ENCODE measurements at places on chromosomes 5 and 9.

DNA sequence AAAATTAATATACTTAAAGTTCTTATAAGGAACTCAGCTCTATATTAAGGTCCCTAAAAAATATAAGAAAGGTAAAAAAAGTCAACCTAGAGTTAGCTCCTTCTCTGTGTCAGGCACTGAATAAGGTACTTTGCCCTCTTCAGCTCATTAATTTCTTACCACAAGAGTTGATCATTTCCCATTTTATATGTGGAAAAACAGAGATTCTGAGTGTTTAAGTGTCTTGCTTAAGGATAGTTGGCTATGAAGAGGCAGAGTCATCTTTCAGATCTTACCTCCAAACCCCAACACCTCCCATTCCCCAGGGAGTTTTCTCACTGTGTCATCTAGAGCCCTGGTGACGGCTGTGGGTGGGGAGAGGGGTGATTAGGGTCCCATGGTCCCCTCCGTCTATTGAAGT lies 40.6 kb downstream of the INSYN2B start:
- DNase-seq, result no peak

DNA sequence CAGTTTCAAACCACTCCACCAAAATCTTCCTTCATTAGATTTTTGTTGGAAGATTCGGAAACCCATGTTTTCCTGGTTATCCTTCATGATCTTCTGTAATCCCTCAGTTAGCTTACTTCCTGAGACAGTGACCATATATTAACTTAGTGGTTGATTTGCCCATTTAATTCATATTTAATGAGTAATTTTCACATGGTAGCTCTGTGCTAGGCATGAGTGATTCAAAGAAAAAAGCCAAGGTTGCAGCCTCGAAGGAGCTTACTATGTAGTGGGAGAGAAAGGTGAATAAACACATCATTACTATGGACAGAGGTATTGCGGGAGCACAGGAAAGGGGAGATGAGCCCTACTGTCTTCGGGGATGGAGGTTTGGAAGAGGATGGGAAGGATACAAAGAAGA lies 158.5 kb downstream of the TLE1 start:
- DNase-seq, result no peak

DNA sequence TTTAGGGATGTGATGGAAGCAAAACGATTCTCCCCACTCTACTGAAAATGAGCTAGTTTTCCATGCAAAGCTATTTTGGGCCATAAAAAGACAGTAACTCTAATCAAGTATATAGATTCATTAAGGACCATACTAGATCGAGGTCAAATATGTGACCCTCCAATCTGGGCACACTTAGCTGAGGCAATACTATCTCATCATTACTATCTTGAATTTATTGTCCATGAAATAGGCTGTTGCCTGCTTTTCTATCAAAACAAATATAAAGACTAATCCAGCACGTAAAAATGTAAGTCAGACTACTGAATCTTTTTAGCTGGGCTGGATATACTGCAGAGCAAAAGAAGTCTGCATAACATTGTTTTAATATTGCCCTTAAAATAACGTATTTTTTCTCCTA lies 943.1 kb downstream of the NR2F1-AS1 start:
- DNase-seq, result no peak

GRCh38 chr9:119924736-119925135 lies 555.5 kb upstream of the BRINP1 start:
- no peak for DNase-seq

DNA sequence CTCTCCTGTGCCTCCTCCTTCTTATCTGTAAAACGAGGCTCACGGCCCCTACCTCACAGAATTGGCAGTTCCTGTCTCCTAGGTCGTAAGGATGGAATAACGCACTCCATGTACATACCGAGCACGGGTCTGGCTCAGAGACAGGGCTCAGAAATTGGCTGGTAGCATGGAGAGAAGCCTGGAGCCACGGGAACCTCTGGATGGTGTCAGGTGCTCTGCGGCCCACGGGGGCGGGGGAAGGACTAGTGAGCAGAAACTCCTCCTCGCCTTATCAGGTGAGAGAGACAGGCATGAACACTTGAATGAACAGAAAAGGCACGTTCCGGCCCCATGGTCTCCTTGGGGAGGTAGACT lies 15.4 kb upstream of the C5orf47 start:
- DNase-seq, result no peak

GRCh38 chr9:4318326-4318725 lies 18.5 kb upstream of the GLIS3 start:
- no peak for DNase-seq

- DNase-seq, result no peak
Observed at GRCh38 chr5:150263801-150264621, 25.6 kb downstream of the CAMK2A start.

DNA sequence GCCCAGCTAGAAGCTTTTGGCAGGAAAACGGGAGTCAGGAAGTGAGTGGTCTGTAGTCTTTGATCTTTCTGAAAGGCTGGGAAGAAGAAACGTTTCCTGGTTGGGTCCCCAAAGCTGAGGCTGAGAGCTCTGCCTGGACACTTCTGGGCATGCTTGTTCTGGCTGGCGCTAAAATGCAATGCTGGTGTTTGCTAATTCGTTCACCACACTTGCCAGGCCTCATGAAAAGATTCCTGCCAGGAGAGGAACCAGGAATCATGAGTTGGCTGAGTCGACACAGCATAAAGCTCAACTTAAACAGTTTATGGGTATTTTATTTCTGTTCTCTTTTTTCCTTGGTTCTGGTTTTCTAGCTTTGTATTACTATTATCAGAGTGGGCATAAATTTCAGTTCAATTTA lies 10.7 kb upstream of the PTGR1 start:
- no peak for DNase-seq

GRCh38 chr5:104241046-104241445 lies 678.5 kb upstream of the NUDT12 start:
- no peak for DNase-seq

GRCh38 chr5:61974680-61975079 lies 331.3 kb upstream of the KIF2A start:
- no peak for DNase-seq

All from NCI-H1417 treated with DMSO at 0.1 percent for 48 hours (cell line).